Activated CD8-positive, alpha-beta memory T cell treated with anti-CD3 and anti-CD28 coated beads, Interleukin-2, amount 50 U/mL, for 4 hours (primary cell): ENCODE measurements at places on chromosomes 3 and 15.
A peak's percentile ranks its signal among the peaks of the same experiment; 100 is the strongest.

GRCh38 chr3:156718622-156719306 is 44.4 kb downstream of the TIPARP start:
- DNase-seq: no peak

GRCh38 chr3:184334470-184335158 is 2.8 kb upstream of the FAM131A start:
- peak; percentile 54 for DNase-seq

DNA sequence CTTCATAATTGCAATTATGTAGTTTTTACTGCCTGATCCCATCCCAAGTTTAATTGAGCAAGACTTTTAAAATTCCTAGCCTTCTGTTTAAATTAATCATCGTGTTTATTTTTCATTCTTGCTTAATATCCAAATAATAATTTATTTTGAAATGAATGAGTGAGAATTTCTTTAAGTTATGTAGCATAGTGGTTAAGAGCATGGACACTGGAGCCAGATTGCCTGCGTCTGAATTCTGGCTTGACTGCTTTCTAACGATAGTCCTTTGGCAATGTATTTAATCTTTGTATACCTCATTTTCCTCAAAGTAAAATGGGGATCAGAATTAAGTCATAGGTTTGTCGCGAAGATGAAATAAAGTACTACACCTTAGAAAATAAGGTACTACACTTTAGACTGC is 71.4 kb downstream of the LRRC49 start:
- DNase-seq: no peak

- DNase-seq: no peak
Observed at GRCh38 chr3:136068708-136069107, 103.2 kb downstream of the PPP2R3A start.

GRCh38 chr3:61610316-61610715 is 48.9 kb downstream of the PTPRG start:
- DNase-seq: no peak

DNA sequence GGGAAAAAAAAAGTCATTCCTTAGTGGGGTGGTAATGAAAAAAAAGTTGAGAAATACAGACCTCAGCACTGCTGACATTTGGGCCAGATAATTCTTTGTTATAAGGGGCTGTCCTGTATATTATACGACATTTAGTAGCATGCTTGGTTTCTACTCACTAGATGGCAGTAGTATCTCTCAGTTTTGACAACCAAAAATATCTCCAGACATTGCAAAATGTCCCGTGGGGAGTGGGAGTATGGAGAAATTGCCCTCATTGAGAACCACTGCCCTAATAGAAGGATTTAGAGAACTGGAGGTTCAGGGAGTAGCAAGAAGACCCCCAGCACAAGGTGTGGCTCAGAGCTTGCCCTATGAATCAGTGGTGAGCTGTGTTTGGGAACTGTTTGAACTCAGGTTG is 28.6 kb upstream of the TEX264 start:
- DNase-seq: no peak

- no peak for DNase-seq
Observed at GRCh38 chr15:87660251-87661129, 596.0 kb downstream of the NTRK3 start.

- DNase-seq: no peak
Observed at GRCh38 chr15:71192816-71193215, 77.5 kb downstream of the THSD4 start.

GRCh38 chr3:9198899-9199335 is 50.5 kb downstream of the SRGAP3 start:
- no peak for DNase-seq

DNA sequence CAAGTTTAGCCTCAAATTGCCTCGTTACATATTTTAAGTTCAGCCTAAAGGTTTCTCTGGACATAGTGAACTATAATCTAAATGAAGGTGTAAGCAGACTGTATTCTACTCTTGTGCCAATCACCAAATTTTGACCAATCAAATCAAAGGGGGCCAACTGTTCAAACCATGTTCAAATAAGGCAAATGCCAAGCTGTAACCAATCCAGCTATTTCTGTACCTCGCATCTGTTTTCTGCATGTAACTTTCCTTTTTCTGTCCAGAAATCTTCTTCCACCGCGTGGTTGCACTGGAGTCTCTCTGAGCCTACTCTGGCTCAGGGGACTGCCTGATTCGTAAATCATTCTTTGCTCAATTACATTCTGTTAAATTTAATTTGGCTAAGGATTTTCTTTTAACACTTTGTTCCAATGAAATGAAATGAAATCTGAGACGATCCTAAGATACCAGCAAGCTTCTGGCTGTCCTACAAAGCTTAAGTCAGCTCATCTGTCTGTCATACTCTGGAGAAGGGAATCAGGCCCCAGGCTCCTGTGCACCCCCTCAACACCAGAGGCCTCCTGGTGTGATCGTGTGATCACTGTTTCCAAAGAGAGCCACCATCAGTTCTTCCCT is 53.2 kb upstream of the ZNF148 start:
- DNase-seq: no peak

DNA sequence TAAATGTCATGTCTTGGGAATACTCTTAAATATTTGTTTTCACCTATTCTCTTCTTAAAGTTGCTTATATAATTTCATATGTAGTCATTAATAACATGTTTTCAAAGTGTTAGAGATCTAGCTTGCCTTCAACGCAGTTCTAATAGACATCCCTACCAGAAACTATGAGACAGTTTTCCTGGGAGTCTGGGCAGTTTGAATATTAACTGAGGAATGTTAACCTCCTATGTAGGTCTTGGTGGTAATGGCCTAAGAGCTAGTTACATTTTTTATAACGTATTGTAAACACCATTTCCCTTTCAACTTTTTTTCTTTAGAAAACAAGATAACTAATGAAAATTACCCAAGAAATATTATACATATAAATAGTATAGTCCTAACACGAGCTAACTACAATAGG is 328.2 kb downstream of the TIGIT start:
- DNase-seq: no peak

DNA sequence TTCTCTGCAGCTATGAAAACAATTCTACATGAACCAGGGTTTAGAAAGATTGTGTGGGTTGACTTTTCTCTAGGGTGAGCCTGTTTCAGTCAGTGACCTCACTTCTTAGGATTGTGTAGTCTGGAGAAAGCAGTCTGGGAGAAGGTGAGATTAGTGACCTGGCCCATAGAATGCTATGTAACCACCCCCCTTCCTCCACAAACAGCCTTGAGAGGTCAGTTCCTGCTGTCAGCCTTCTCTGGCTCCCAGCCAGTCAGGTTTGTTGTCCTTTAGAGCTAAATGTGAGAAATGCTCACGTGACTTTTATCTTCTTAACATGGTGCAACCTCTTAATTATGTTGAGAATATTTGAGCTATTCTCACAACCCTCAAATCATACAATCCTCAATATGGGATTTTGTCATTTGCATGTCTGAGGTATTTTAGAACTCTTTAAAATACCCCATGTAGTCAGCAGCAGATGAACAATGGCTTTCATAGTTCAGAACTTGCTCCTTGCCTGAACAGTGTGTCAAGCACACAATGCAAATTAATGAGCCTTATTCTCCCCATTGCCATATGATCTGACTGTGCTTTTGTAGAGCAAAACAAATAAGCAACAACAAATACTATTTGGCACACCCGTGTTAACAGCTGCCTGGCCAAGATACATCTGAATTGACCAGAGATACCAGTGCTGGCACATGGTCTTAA is 311.6 kb downstream of the CNTN6 start:
- no peak for DNase-seq

- no peak for DNase-seq
Observed at GRCh38 chr15:57477736-57478522, 101.6 kb downstream of the CGNL1 start.

DNA sequence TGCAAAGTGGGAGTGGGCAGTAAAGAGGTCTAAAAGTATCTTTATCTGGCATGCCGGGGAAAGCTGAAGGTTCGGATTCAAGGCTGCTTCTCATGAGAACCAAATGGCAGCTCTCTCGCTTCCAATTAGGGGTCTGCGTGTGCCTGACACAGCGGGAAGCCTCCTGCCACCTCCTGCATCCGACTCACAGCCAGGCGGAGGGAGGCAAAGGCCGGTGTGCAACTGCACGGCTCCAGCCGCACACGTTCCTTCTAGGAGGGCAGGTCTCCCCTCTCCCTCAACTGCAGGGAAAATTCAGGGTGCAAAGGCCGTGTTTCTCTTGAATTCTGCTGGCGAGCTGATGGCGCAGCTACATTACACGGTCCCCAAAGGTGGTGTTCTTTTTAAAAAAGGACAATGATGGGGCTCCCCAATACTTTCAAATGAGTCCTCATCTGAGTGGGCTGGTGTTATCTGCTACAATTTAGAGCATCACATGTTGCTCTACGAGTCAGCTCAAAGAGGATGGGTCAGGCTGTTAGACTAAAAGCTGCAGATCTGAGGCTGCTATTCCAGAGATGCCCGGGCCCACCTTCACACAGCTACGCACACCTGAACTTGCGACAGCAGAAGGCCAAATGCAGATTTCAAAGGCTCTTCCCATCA is 226.6 kb downstream of the ADAMTS17 start:
- DNase-seq: no peak

DNA sequence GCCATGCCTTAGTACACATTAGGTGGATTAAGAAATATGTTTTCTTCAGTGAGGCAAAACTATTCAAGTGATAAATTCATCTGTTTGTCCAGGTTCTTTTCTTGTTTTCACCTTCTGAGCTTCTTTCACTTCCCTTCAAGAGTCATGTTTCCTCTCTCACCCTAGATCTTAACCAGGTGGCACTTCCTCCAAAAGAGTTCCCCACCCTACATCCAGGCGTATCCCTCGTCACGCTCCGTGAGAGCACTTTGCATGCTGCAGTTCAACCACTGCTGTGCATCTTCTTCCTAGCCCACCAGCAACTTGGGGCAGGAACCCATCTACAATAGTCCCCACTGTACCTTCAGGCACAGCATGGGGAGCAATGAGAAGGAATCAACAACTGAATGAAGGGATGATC is 28.9 kb downstream of the OSBPL10 start:
- DNase-seq: no peak

- no peak for DNase-seq
Observed at GRCh38 chr15:71392861-71393283, 277.6 kb downstream of the THSD4 start.

DNA sequence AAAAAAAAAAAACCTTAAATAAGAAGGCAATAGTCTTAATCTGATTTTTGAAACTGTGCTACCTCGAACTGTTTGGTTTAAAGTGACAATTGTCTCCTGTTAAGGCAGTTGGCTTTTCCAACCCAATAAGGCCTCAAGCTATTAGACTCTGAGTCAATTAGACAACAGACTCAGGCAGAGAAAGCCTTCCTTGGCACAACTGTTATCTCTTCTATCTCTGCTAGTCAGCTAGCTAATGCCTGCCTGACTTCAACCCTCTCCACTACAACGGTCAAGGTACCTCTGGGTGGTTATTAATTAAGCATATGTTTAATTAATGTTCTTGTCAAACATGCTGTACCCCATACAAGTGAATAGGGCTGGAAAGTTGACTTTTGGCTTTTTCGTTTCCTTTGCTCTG is 110.2 kb upstream of the NLGN1 start:
- no peak for DNase-seq

DNA sequence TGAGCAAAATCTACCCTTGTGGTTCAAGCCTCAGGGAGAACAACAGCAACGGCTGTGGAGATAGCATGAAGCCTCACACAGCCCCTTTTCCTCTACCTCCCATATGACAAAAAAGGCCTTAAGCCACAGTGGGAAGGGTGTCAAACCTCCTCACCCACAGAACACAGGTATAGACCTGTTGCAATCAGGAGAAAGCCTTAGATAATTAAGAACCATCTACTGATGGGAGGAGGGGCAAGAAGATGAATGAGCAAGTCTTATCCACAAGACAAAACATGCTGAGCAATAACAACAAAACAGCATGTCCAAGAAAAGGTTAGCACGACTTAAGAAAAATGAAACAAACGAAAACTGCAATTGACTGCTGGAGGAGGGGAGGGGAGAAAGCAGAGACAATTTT is 272.9 kb upstream of the BCHE start:
- DNase-seq: no peak

- DNase-seq: no peak
Observed at GRCh38 chr15:60083318-60083717, 79.2 kb downstream of the FOXB1 start.

DNA sequence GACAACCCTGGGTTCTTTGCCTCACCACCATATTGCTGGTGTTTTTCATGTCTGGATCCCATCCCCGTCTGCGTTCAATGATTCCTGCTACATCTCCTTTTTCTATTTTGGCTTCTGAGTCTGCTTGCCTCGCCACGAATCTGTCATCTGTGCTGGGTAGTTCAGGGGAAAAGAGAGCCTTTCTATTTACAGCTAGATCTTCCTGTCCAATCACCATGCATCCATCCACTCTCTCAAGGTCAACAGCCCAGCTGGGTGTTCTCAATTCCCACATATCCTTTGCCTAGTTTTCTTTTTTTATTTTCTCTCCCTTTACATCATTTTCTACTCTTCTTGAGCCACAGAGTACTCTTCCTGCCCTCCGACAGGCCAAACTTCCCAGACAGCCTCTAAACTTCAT is 104.8 kb upstream of the RAD18 start:
- DNase-seq: no peak

GRCh38 chr3:195813916-195814640 is 2.3 kb upstream of the MUC4 start:
- no peak for DNase-seq

DNA sequence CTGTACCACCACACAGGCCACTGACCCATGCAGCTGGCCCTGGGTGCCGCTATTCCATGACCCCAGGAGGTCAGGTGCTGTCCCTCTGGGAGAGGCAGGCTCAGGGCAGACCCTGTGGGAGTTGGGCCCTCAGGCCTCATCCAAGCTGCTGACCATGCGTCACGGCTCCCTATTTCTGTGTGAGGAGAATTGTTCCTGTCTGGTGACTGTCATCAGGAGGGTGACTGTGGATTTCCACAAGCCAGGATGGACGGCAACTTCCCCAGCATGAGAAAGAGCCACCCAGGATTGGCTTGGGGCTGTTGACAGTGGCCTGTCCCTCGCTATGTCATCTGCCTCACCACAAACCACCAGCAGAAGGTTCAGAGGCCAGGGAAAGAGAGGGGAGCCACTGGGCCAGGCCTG is 41.4 kb downstream of the ZDHHC19 start:
- DNase-seq: no peak

DNA sequence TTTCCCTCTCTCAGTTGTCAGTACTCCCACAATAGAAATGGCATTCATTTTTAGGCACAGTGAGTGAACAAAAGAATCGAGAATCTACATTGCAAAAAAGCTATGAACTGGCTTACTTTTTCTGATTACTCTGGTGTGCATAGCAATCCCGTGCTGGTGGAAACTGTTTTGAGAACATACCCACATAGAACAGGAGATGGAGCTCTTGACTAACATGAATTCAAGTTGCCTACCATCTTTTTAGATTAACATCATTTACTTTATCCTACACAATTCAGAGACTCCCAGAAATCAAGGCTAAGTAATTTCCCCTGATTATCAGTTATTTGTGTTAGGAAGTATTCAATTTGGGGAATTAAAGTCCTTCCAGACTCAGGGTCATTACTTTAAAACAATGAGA is 326.6 kb downstream of the ARPP21 start:
- DNase-seq: no peak

DNA sequence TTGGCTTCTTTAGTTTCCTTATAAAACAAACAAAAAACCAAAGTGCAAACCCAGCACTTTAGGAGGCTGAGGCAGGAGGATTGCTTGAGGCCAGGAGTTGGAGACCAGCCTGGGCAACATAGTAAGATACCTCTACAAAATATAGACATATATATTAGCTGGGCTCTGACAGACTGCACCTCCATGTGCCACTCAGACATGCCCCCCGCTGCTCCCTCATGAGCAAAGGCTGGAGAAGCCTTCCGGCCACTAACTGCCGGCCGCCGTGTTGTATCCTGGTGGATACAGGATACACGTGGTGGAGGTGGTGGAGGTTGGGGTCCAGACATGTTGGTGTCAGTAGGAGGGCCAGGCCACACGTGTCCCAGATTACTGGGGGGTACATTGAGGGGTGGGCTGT is 29.4 kb upstream of the CCR4 start:
- no peak for DNase-seq
